ENCODE measurements at places on chromosomes 4 and X.

DNA sequence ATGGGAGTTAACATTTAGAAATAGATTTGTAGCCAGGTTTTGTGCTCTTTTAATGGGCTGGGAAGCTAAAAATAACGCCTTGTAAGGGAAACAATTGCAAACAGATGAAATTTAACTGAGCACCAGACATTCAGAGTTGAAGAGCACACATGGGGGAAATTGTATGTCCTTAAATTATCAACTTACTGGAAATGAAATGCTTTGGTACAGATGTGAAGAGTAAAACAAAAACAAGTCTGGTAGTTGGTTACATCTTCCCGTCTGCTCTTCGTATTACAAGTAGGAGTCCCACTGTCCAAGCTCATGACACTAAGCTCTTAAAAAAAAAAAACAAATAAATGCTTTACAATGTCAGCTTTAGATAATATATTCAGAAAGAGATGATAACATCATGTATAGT lies 59.5 kb upstream of the RPA4 start:
- no peak for DNase-seq

GRCh38 chrX:115592997-115593734 lies 32.2 kb downstream of the PLS3 start:
- peak; percentile 75 for DNase-seq

- peak; percentile 1 for DNase-seq
Observed at GRCh38 chr4:161937596-161937995, 226.2 kb downstream of the FSTL5 start.

DNA sequence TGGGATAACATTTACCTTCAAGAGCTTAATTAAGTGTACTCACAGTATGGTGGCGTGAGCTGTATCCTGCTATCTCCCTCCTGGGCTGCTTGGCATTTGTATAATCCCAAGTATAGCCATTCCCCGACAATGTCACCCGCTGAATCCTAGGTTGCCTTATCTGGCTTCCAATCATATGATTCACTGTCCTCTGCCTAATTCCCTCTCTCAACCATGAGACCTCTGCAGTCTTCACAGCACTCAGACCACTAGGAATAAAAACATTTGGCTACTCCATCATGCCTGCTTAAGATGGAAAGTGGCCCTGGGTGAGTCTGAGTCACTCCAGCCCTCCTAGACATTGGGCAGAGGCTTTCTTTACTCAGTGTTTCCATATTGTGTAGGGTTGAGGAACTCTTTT lies 28.9 kb upstream of the WDFY3 start:
- DNase-seq: no peak

DNA sequence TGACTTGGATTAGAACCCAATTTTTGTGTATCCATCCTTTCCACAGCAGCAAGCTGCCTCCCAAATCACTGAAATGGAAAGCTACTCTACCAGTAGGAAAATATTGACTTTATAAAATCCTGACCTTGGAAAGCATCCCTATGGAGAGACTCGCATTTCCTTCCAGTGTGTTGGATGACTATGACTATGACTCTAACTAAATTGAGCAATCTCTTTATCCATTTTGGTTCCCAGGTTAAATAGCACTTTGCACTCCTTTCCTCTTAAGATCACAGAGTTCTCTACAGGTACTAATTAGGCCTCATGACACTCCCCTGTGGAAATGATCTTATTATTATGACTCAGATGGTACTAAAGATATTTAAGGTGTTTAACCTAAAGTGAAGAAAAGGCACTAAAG lies 431.8 kb downstream of the PPARGC1A start:
- no peak for DNase-seq

DNA sequence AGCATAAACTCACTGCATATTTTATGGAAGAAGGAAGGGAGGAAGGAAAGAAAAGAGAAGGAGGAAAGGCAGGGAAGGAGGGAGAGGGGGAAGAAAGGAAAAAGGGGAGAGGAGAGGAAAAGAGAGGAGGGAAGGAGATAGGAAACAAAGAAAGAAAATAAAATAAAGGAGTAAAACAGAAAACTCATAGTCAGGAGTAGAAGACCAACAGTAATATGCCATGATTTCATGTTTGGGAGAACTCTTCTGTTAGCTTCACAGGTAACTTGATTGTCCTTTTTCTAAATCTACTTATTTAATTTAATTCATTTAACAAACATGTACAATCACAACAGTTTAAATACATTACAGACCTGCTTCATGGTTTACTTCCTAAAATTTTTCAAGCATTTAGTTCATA lies 46.8 kb upstream of the SGMS2 start:
- DNase-seq: no peak

GRCh38 chr4:17358241-17358640 lies 153.6 kb downstream of the QDPR start:
- DNase-seq: no peak

DNA sequence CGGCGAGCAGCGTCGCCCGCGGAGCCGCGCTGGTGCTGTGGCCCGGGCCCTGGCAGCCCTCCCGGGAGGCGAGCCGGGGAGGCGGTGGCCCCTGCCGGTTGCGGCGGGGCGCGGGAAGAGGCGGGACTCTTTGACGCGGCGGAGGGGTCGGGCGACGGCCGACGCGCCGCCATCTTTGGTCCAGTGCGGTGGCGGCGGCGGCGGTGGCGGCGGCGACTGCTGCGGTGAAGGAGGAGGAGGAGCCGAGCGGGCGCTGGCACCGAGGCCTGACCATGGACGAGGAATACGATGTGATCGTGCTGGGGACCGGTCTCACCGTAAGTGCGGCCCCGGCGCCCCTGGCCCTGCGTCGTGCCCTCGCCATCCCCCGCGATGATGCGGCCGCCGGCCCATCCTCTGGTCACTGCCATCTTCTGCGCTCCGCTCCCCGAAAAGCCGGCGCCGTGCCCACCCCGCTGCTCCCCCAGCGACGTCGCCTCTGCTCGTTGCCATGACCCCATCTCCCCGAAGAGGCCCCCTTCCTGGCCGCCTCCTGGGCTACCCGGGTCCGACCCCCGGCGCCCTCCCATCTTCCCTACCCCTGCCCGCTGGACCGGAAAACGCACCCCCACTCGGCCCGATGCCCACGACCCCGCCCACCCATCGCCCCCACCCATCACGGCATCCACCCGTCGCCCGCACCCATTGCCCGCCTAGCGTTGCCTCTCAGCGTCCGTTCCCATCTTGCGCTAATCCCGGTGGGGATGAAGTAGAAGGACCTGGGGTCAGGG lies at the start of gene GDI1:
Gene GDI1, plus strand, starts transcription at position 172 of the 770 bp plus-strand sequence. Its CDS starts 101 bp downstream, at position 273.
- DNase-seq: peak; percentile 55

DNA sequence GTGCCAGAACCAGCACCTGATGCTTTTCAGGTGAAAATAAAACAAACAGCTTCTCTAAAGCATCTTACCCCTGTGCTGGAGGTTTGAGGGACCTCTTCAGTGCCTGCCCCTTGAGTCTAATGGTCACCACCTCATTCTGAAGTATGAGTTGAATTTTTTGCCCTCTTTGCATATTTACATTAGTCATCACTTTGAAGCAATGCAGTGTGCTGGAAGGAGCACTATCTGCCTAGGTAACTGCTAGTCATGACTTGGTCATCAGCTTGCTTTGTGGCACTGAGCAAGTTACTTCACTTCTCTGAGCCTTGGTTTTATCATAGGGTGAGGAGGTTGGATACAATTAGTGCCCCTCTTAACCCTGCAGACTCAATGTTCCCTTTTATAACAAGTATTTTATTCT lies 44.9 kb downstream of the SPATA18 start:
- DNase-seq: no peak

DNA sequence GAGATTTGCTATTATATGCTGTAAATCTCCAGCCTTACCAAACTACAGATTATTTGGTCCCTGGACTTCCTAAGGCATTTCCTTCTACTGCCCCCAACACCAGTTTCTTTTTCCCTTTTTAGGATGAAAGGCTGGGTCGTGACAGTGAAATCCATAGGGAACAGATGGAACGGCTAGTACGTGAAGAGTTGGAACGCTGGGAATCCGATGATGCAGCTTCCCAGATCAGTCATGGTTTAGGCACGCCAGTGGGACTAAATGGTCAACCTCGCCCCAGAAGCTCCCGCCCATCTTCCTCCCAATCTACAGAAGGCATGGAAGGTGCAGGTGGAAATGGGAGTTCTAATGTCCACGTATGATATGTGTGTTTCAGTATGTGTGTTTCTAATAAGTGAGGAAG lies 67.9 kb downstream of the PKD2 start:
- no peak for DNase-seq

- DNase-seq: no peak
Observed at GRCh38 chrX:1355131-1356046, 18.8 kb downstream of the IL3RA start.

- peak; percentile 91 for DNase-seq
Observed at GRCh38 chr4:38663801-38664705, at the start of gene KLF3. Gene KLF3 (plus strand): TSS chr4:38664199. CDS start chr4:38680626, 16,427 bp downstream.

DNA sequence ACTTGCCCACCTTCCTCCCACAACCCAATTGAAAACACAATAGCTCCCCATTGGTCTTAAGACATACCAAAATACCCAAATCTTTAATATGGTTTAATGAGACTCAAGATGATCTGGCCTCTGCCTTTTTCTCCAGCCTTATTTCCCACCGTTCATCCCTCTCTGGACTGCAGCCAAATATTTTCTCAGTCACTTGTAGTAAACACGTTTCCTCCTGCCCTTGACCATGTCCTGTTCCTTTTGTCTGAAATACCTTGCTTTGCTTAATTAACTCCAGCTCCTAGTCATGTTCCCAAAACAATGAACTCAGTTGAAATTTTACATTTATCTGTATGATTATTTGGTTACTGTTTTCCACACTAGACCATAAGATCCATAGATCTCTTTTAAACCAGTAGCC lies 8.4 kb upstream of the NUP54 start:
- DNase-seq: peak; percentile 75

DNA sequence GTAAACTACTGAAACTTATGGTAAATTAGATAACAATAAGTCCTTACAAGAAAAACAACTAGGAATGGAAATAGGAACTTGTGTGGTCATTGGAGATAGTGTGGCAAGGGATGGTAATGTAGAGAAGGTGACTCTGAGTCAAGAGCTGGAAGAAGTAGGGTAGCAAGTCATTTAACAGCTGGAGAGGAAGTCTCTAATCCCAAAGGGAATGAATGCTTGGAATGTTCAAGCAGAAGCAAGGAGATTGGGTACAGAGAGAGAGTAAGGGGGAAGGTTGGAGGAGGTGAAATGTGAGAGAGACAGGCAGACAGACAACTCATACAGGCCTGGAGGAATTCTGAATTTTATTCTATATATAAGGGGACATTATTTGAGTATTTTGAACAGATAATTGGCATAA lies 260.6 kb upstream of the MAD2L1 start:
- DNase-seq: no peak

- no peak for DNase-seq
Observed at GRCh38 chr4:104424475-104424941, 70.2 kb downstream of the CXXC4 start.

- DNase-seq: peak; percentile 23
Observed at GRCh38 chr4:76087007-76087769, 12.7 kb downstream of the ART3 start.

DNA sequence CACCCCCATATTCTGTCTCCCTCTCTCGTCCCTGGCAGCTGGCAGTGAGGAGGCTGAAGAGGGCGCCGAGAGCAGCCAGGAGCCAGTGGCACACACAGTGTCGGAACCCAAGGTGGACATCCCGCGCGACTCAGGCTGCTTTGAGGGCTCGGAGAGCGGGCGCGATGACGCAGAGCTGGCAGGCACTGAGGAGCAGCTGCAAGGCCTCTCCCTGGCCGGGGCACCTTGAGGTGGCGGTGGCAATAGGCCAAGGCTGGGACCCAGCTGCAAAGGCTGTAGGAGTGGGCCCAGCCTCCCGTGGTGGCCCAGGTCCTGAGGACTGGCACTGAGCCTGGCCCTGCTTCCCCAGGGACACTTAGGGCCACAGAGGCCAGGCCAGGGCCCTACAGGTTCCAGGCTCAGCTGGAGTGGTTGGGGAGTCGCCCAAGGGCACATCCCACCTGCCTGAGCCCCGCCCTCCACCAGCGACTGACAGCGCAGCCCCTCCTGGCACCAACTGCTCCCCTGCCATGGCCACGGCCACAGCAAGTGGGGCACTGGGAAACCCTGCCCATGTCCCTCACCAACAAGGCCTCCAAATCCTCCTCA lies 13.9 kb downstream of the SASH3 start:
- DNase-seq: no peak

DNA sequence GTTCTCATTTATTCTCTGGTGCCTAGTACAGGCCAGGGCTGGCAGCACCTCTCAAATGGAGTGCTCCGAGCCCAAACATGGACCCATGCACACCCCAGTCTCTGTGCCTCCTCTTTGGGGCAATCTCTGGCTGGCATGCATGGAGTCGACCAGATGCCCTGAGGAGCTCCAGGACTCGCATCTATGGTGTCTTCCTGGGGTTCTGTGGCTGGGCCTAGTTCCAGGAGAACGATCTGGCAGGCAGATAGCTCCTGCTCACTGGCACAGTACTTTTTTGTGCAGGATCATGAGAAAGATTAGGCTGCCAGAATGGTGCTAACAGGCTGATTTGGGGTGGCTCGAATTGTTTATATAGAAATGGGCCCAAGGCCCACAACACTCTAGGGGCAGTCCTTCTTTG lies 72.0 kb upstream of the PJA1 start:
- DNase-seq: no peak

GRCh38 chr4:30743897-30744296 lies 23.7 kb downstream of the PCDH7 start:
- no peak for DNase-seq

DNA sequence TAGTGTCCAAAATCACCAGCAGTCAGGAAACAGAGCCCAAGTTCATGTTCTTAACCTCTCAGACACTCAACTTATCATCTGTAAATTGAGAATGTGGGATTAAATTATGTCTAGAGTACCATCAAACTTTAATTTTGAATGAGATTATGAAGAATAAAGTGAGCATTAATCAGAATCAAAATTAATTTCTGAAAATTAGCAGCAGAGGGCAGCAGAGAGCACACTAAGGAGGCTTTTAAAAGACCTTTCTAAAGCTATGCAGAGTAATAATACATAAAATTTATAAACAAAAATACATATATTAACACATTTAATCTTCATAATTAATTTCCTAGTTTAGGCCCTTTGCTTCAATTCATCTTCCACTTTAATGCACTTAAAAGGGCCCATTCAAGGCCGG lies 7.1 kb downstream of the TASL start:
- peak; percentile 8 for DNase-seq

- DNase-seq: no peak
Observed at GRCh38 chrX:22559506-22559905, 286.8 kb downstream of the CBLL2 start.

DNA sequence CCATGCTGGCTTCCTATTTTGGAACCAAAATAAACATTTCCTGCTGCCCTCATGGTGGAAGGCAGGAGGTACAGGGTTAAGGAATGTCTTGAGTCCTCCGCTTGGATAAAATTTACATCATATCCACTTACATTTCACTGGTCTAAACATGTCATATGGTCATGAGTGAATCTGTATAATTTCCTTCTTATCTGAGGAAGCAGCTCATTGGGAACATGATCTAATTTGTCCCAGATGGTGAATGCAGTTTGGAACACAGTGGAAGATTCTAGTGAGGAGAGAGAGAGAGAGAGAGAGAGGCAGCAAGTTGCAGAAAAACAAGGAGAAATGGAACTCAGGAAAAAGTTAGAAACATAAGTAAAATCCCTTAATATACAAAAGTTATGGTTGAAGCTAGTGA lies 46.8 kb downstream of the MXRA5 start:
- DNase-seq: no peak

Measured in dermis microvascular lymphatic vessel endothelial cell (primary cell).